AG10803 (cell line): ENCODE measurements at places on chromosomes 13 and 19.

GRCh38 chr19:29683009-29683408, 17.7 kb downstream of the PLEKHF1 start:
- no peak for DNase-seq

- DNase-seq: peak; percentile 76
These were observed 57.8 kb downstream of the IER2 start for GRCh38 chr19:13207846-13208671.

GRCh38 chr19:39704181-39705044, at the start of gene LGALS14:
Gene LGALS14 (plus strand): TSS chr19:39704481. CDS start chr19:39704529, 48 bp downstream.
- no peak for DNase-seq

GRCh38 chr13:21322327-21322965, 136.7 kb downstream of the ZDHHC20 start:
- no peak for DNase-seq

DNA sequence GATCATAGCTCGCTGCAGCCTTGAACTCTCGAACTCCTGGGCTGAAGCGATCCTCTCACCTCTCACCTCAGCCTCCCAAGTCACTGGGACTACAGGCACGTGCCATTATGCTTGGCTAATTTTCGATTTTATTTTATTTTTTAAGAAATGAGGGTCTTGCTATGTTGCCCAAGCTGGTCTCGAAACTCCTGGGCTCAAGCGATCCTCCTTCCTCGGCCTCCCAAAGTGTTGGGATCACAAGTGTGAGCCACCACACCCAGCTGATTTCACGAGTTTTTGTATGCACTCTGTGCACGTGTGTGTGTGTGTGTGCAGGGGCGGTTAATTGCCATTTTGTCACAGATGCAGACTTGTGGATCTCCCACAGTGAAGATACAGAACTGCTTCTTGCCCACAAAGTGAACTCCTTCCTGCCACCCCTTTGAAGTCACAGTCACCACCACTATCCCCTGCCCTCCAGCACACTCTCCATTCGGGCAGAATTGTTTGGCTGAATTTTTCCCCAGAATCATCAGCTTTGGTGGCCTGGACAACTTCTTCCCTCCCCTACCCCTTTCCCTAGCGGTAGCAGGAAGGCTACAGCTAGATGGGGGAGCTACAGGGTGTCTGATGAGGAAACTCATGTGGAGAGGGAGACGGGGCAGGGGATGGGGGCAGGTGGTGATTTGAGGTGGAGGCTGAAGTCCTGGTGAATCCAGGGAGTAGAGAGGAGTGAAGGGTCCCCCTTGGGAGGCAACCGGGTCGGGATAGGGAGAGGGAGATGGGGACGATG, 59.6 kb downstream of the CELF5 start:
- DNase-seq: no peak

GRCh38 chr13:87884884-87885283, 213.7 kb downstream of the SLITRK5 start:
- no peak for DNase-seq

GRCh38 chr13:96671073-96671472, 323.2 kb downstream of the OXGR1 start:
- DNase-seq: peak; percentile 8

DNA sequence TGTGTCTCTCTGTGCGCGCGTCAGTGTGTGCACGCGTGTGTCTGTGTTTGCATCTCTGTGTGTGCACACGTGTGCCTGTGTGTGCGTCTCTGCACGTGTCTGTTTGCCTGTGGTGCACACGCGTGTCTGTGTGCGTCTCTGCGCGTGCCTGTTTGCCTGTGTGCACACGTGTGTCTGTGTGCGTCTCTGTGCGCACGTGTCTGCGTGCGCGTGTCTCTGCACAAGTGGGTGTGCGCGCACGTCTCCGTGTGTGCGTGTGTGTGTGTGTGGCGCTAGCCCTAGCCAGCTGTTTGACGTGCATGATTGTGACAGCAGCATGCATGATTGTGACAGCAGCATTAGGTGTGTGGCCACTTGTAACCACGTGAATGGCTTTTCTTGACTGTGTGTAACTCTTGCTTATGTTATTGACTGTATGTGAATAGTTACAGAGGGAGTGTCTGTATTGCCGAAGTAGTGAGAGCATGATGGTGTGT, 31.1 kb downstream of the ZNF146 start:
- peak; percentile 27 for DNase-seq

DNA sequence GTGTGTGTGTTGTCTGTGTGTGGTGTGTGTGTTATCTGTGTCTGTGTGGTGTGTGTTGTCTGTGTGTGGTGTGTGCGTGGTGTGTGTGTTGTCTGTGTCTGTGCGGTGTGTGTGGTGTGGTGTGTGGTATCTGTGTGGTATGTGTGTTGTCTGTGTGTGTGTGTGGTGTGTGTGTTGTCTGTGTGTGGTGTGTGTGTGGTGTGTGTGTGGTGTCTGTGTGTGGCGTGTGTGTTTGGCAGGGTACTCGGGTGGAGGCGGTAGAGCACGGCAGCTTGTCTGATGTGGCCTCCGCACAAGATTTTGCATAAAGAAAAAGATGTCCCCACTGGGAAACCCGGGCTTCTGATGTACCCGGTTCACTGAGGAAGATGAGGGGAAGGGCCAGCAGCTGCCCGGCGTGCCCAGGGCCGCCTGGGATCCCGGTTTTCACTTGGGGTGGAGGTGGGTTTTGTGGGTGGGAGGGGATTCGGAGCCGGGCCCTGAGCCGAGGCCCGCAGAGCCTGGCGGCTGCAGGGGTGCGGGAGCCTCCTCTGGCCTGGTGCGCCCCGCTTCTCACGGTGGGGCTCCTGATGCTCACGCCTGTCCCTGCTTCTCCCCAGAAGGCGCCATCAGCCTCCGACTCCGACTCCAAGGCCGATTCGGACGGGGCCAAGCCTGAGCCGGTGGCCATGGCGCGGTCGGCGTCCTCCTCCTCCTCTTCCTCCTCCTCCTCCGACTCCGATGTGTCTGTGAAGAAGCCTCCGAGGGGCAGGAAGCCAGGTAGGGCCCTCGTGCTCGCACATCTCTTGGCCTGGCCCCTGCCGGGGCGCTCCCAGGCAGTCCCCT, 21.2 kb downstream of the HDGFL2 start:
- no peak for DNase-seq

GRCh38 chr13:28056970-28057712, 43.2 kb downstream of the FLT3 start:
- no peak for DNase-seq

DNA sequence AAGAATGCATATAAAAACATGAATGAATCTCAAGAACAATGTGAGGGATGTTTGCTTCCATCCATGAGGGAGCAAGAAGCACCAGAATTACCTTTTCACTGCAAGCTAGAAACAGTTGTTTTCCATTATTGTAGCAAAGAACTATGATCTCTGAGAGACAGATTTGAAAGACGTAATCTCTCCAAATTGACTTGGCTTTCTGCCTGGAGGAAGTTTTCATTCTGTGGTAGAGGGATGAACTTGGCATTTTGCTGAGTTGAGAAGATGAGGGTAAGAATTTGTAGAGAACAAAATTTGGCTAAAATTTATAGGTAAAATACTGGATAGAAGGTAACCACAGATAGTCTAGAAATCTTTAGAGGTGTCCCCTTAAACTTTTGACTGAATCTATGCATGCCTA, 496.8 kb downstream of the TDRD3 start:
- DNase-seq: no peak

DNA sequence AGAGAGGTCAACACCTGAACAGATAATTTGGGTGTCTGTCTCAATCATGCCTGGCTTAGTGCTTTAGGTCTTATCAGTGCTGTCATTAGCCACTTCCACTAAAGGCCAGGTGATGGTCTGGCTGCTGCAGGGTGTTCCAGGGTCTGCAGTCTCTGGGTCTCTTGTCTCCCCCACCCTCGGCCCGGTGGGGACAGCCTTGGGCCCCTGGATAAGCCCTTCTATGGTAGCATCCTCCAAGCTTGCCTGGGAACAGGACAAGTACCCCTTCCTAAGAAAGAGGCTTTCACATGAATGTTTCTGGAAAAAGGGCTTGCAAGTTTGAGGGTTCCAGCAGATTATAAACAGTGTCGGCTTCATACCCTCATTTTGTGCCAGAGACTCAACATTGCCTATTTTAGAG, 29.3 kb upstream of the ZNF536 start:
- DNase-seq: no peak

DNA sequence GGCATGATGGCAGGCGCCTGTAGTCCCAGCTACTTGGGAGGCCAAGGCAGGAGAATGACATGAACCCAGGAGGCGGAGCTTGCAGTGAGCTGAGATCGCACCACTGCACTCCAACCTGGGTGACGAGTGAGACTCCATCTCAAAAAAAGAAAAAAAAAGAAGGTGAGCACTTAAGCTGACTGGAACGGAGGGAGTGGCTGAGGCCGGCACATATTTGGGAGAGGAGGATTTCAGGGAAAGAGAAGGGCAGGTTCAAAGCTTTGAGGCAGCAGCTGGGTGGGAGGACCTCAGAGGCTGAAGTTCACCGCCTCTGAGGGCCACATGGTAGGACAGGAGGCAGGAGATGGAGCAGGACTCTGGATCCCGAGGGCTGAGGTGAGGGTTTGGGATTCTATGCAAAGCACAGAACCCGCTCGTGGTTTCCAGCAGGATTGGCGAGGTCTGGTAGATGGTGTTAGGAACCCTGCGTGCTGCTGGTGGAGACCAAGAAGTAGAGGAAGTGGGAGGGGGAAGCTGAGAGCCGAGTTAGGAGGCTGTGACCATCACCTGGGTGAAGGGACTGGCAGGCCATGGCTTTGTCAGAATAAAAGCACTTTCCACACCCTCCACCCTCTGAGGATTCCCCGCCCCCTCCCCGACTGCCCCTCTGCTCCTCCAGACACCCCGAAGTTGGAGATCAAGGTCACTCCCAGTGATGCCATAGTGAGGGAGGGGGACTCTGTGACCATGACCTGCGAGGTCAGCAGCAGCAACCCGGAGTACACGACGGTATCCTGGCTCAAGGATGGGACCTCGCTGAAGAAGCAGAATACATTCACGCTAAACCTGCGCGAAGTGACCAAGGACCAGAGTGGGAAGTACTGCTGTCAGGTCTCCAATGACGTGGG, 8.4 kb downstream of the CD22 start:
- no peak for DNase-seq

DNA sequence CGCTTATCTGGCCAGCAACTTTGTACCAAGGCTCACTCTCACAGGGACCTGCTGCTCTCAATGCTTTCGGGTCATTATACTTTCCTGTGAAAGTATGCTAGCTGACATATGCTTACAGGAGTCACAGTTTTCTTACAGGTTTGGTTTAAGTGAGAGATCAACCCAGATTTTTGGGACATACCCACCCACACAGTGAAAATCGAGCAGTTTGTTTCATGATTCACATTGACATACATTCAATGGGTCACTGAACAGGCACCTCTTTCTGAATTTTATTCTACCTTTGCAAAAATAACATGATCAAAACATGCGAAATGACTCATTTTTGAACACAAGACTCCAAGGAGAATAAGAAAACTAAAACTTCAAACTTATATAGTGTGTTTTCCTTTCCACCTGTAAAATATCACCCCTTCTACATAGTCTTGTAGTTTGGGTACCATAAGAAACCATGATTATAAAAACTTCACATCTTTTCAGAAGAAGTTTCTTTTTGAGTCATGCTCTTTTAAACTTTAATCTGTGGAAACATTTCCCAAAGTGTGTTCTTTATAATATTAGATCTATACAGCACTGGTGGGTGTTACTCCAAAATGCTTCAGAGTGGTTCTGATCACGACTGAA, 44.3 kb upstream of the TEX29 start:
- DNase-seq: no peak

DNA sequence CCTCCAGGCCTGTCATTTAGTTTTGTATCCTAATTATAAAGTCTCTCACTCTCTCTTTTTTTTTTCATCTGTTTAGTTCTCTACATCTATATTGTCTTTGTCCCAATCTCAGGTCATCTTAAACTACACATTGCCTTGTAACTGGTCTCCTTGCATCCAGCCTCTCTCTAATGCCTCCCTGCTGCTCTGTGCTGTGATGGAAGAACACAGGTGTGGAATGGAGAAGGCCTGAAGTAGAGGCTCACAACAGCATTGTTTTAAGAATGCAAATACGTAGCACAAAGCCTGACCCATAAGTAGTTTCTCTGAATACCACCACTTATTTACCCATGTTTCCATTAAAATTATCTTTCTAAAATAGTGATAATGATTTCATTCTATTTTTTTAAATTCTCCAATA, 108.8 kb upstream of the FRY start:
- DNase-seq: no peak
